NCI-H2081 treated with DMSO at 0.1 percent for 48 hours (cell line): ENCODE measurements at places on chromosomes 12 and 14.

DNA sequence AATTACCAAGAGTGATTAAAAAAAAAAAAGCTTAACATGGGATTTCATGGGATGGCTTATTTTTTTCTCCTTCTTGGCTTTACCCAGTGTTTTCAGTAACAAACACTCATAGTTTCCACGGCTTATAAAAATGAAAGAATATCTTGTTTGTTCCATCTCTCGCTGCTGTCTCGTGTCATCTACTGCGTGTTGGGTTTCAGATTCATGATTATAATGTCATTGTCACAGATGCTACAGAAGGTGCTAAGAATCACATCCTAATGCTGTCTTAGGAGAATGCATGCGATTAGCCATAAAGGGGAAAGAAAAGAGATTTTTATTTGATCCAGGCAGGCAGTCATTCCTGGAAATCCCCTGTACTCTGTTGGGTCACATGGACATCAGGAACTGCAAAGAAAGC lies 1267.6 kb upstream of the TMEM132C start:
- DNase-seq = no peak

- DNase-seq = no peak
Measured at GRCh38 chr12:107368586-107368985, 275.2 kb upstream of the CRY1 start.

- DNase-seq = no peak
Measured at GRCh38 chr14:93156693-93157369, 27.9 kb downstream of the MOAP1 start.

DNA sequence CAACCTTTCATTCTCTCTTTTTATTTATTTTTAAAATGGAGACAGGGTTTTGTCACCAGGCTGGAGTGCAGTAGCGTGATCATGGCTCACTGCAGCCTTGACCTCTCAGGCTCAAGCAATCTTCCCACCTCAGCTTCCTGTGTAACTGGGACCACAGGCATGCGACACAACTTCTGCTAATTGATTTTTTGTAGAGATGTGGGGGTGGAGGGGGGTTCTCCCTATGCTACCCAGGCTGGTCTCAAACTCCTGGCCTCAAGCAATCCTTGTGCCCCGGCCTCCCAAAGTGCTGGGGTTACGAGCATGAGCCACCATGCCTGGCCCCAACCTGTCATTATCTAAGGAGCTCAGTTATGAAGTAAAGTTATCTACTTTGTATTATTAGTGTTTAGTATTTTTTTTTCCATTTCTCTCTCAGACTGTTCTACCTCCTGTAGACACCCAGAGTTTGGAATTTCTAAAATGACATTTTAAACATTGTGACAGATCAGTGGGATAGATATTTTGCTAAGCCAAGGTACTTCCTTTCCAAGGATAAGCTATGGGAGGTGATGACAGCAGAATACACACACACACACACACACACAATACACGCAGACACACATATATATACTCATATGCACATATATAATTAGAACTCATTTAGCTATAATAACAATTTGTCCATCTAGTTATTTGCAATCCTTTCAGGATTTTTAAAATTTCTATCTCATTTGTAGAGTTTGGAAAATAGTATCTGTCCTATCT lies 2.1 kb upstream of the USP44 start:
- DNase-seq = no peak

- no peak for DNase-seq
Measured at GRCh38 chr12:6941267-6941666, 2.3 kb upstream of the RNU7-1 start.

DNA sequence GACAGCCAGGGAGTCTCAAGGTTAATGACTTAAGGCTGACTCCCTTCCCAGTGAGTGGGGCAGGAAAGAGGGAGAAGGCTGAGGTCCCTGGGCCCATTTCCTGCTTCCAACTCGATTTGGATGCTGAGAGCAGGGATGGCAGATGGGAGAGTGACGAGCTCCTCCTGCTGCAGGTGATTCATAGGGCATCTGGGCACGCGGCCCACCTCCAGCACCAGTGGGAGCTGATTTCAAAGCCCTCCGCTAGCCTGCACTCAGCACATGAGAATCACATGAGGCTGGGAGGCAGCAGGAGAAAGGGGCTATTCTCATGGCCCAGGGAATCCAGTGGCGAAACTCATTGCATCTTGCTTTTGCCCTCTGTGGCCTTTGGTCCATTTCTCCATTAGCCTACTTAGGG lies 90.8 kb downstream of the SSPN start:
- no peak for DNase-seq

DNA sequence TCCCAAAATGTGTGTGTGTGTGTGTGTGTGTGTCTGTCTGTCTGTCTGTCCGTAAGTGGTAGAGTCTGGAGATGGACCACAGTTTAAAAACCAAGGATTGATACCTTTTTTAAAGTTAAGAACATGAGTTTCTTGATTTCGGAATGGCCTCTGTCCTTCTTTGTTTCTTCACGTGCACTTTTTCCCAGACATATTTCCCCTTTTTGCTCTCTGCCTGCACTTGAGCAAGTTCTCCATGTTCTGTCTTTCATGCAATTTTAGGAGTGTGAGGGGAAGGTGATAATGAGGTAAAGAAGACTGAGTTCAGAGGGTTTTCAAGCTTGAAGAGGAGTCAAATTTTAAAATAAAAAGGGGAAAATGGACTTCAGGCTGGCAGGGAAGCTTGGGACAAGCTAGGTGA lies 12.7 kb downstream of the OLR1 start:
- no peak for DNase-seq

- no peak for DNase-seq
Measured at GRCh38 chr12:25855716-25856115, 102.8 kb upstream of the RASSF8 start.

DNA sequence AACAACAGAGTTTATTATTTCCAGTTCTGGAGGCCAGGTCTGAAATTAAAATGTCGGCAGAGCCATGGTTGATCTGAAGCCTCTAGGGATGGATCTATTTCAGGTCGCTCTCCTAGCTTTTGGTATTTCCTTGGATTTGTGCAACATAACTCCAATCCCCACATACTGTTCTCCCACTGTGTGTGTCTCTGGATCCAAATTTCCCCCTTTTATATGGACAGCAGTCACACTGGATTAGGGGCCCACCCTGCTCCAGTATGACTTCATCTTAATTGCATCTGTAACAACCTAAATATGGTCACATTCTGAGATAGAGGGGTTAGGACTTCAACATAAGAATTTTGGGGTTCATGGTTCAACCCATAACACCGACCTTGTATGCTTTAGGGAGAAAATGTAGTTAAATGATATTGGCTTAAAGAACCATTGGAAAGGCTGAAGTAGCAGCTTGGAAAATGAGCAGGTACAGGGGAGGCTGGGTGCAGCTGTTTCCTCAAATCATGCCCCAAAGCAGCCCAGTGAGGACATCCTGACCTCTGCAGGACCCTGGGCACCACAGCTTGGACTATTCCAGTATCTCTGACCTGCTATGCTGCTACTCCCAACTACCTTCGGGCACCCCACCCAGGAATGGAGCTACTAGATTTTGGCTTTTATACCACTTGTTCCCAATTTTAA lies 13.9 kb upstream of the MDM2 start:
- DNase-seq = no peak

- no peak for DNase-seq
Measured at GRCh38 chr12:99146185-99146584, 501.1 kb downstream of the APAF1 start.
